ENCODE measurements at places on chromosomes 16 and 17.

DNA sequence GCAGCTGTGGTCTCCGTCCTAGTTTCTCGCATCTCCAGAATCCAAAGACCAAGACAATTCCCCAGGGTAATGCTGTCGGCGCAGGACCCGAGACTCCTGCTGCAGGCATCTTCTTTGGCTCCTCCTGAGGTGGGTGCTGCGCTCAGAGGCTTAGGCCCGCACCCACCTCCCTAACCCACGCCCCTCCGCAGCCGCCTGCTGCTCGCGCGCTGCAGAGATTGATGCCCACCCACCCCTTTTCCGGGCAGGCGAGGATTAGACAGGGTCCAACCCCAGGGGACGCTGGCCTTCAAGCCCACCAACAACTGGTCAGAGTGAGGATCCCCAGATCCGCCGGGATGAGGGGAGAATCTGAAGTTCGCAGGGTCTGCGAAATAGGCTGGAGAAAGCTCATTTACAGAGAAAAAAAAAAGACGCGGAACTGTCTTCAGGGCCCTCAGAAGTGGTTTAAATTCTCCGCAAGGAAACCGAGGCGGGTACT is 27.9 kb downstream of the SLFN11 start:
- no peak for DNase-seq

- no peak for DNase-seq
These were observed 233.1 kb upstream of the AXIN2 start for GRCh38 chr17:65794572-65794971.

DNA sequence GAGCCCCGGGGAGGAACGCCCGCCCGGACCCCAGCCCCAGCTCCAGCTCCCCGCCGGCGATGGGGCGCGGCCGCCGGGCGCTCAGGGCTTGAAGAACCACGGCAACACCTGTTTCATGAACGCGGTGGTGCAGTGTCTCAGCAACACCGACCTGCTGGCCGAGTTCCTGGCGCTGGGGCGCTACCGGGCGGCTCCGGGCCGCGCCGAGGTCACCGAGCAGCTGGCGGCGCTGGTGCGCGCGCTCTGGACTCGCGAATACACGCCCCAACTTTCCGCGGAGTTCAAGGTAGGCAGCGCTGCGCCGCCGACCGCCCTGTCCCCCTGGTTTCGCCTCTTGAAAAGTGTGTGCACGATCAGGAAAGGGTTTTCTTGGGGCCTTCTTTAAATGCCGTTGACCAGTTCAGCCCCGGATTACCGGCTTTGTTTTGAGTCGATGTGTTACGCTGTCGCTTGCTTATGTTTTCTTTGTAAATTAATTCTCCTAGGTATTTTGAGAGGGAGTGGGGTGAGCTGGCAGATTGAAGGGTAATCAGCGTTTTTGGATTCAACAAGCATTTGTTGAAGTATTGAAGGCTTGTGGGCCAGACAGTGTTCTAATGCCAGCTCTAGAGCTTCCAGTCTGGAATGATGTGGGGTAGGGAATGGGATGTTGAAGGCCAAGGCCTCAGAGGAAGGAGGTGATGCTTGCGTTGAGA is 681 bp downstream of the USP43 start:
- DNase-seq, result no peak

GRCh38 chr16:3194792-3195191 is 6.8 kb downstream of the OR1F1 start:
- no peak for DNase-seq

GRCh38 chr17:36498560-36499300 is 12.2 kb downstream of the ZNHIT3 start:
- no peak for DNase-seq

DNA sequence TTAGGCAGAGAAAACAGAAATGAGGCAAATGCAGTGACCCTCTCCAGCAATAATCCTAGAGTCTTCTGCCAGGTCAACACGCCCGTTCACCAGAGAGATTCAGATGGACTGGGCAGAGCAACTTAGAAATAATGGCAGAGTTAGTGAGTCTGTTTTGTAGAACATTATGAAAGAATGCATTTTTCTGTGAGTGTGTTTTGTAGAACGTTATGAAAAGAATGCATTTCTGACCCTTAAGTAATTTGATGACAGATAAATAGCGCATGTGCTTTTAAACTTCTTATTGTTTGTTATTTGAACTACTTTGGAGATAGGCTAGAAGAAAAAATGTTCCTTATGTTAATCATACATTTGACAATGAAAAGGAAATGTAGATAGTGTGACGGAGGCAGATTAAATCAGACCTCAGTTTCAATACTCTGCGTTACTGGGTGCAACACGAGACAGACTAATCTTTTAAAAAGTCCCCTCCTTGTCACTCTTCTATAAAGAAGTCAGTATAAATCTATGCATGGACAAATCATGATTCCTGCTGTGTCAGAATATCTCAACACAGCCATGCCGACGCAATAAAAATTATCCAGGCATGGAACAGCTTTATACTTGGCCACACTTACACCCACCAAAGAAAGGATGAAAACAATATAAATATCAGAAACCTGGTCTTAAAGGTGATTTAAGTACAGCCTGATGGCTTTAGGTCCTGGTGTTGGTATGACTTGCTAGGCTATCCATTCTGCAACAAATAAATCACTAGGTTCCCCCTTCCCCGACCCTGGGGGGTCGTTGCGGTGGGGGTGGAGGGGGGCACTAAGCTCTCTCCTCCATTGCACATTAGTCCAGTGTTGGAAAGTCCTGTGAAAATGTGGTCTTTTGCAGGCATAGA is 47.8 kb downstream of the MARCHF10 start:
- DNase-seq, result no peak

DNA sequence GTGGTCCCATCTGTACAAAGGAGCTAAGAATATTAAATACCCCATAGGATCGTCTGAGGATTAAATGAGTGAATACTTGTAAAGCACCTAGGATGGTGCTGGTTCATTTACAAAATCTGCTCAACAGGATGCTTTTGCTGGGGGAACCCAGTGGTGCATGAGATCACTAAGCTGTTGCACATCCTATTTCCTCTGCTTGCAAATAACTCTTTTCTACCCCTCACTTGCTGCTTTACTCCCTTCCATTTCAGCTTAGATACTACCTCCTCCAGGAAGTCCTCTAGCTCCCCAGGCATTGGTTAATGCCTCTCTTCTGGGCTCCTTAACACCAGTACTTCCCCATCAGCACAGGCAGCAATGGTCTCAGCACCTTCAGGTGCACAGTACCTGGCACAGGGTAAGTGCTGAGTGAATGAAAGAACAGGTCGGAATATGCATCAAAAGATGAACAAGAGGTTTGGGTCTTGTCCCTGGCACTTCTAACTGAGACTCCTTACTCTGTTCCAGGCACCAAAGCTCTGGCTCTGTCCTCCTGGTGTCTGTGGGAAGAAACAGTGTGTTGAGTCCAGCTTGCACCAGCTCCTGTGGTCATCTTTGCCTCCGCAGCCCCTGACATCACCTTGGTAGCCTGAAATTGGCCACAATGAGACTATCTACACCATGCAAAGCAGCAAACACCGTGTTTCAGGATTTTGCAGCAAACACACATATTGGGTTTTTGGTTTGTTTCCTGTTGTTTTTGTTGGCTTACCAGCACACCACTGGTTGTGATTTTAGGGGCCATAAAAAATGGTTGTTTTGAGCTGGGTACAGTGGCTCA is 24.1 kb upstream of the IL21R start:
- DNase-seq, result no peak
